NCI-H510A (cell line): ENCODE measurements at places on chromosomes 12 and 14.

GRCh38 chr12:53259891-53260290 lies 8.2 kb upstream of the ESPL1 start:
- no peak for DNase-seq

DNA sequence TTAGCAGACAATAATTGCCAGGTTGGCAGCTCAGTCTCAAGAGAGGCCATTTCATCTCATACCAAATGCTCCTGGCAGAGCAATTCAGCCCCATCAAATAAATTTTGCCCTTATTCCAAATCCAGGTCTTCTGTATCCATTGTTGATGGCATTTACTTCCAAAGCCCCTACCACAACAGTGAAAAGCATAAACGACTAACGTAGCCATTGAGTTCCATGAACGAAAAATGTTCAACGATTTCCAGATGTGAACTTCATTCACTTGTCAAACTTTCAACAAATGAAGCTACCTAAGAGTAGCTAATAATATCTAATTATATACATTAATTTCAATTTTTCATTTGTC lies 3.0 kb upstream of the GCN1 start:
- DNase-seq = no peak

DNA sequence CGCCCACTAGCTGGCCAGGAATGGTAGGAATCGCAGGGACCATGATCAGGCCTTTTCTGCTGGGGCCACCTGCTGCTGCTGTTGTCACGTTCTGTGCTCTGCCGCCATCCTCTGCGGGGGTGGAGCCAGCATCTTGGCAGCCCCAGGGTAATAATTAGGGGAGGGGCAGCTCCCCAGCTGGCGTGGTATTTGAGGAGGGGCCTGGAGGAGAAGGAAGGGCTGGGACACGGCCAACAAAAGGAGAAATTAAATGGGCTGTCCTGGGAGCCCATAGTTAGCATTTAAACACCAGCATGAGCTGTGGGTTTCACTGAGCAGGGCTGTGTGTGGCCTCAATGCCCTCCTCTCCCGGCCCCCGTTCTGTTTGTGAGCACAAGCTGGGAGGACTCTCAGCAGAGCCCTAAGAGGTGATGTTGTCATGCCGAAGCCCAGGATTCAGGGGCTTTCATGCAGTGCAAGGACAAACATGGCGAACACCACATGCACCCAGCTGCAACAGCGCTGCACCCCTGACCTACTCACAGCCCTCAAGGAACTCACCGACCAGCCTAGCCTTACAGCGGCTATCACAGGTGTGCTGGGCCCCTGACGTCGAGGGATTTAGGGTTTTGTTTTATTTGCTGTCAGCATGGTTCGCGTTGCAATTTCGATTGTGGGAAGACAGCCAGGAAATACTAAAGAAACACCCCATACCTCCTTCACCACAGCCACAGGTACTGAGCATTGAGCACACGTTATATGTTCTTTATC lies 324.3 kb downstream of the CACNA1C start:
- no peak for DNase-seq

DNA sequence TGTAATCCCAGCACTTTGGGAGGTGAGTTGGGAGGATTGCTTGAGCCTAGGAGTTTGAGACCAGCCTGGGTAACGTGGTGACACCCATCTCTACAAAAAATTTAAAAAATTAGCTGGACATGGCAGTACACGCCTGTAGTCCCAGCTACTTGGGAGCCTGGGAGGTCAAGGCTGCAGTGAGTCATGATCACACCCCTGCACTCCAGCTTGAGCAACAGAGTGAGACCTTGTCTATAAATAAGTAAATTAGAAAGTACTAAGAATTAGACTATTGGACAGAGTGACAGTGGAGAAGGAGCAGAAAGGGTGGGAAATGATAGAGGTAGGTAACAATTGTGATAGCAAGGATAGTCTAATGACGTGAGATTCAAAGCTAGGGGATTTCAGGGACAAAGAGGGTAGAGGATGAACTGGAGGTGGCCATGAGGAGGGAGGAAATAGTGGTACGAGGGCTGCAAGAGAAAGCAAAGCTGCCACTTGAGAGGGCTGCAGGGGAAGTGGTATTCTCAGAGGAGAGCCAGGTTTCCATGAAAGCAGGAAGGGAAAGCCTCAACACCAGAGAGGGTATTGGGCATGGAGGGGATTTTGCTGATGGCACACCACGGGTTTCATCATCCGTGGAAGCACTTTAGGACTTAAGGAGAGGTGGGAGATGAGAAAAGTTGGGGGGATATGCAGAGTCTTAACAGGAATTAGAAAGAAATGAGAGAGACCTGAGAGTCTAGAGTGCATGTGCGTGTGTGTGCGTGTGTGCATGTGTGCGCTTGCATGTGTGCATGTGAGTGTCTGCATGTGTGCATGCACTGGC lies 85.6 kb downstream of the SYNE2 start:
- DNase-seq = no peak

DNA sequence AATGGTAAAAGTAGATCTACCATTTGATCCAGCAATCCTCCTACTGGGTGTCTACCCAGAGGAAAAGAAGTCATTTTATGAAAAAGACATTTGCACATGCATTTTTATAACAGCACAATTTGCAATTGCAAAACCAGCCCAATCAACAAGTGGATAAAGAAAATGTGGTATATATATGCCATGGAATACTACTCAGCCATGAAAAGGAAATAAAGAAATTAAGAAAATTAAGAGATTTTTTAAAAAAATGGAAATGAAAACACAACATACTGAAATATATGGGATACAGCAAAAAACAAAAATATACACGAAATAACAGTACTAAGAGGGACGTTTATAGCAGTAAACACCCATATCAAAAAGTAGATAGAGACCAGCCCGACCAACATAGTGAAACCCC lies 58.9 kb downstream of the ACSM4 start:
- no peak for DNase-seq

DNA sequence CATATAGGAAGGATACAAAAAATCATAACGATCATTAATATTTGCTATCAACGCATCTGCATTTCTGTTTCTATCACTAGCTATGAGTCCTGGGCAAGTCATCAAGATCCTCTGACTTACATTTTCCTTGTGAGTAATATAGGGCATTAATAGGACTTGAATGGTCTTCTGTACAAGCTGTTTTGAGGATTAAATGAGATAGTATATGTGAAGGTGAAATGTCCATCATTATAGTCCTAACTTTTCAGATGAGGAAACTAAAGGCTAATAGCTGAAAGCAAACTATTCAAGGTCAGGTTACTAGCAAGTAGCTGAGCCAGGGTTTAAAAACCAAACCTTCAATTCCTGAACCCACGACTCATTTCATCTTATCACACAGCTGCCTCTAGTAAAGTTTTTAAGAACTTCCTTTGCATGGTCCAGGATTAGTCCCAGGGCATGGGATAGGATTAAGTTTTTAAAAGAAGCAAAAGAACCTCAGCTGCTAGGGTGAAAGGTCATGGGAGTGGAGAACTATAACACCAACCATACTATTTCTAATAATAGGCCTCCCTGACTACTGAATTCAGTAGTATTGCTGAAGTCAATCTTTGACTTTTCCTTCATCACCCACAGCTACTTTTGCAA lies 101.4 kb upstream of the ADAMTS20 start:
- no peak for DNase-seq

DNA sequence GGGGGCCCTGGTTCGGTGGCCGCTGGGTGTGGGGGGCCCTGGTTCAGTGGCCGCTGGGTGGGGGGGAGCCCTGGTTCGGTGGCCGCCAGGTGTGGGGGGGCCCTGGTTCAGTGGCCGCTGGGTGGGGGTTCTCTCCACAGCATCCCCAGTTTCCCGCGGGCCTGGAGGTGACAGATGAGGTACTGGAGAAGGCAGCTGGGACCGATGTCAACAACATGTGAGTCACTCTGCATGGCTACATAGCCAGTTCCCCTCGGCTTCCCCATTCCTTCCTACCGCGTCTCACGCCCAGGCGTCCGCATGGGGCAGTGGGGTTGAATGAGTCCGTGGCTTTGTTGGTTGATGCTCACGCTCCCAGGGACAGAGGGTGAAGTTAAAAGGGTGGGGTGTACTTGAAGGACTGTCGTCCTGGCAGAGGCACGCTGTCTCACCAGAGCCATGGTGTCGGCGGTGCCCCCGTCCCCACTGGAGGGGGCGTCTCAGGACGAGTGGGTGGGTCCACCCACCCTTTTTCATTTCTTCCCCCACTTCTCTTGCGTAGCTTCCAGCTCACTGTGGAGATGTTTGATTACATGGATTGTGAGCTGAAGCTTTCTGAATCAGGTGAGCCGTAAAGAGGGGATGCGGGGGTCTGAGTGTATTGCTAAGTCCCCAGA lies 15.6 kb downstream of the HIP1R start:
- DNase-seq = no peak

DNA sequence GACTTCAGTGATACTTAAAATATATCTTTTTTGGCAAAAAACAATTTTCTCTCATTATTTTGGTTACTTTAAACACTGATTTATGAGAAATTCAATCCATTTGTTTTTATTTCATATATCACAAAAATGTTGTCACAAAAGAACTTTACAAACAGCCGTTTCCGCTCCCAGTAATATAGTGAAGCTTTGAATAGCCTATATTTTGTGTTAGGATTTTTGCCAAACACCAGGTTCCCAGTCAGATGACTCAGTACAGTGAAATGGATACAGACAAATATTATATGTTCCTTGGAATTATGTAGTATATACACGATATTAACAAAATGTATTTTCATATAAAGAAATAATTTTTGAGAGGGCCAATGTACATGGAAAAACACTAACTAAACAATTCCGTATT lies 411.1 kb downstream of the CCER1 start:
- no peak for DNase-seq

DNA sequence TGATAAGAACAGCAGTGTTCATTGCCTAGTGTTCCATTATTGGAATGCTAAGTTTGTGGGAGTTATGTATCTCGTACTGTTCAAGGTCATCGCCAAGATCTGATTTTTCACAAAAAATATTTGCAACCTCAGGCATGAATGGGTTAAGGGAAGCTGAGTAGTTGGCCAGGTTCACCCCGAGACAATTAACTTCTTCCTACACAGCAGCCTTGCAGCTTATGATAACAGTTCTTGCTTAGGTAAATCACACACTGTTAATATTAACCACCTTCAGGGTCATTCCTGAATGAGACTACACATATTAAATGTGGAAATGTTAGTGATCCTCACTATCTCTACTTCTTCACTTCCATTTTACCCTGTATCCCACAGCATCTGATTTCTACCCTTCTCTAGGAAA lies 18.0 kb downstream of the FKBP11 start:
- DNase-seq = no peak

- DNase-seq = no peak
Measured at GRCh38 chr12:131242741-131243496, 289.2 kb downstream of the ADGRD1 start.

DNA sequence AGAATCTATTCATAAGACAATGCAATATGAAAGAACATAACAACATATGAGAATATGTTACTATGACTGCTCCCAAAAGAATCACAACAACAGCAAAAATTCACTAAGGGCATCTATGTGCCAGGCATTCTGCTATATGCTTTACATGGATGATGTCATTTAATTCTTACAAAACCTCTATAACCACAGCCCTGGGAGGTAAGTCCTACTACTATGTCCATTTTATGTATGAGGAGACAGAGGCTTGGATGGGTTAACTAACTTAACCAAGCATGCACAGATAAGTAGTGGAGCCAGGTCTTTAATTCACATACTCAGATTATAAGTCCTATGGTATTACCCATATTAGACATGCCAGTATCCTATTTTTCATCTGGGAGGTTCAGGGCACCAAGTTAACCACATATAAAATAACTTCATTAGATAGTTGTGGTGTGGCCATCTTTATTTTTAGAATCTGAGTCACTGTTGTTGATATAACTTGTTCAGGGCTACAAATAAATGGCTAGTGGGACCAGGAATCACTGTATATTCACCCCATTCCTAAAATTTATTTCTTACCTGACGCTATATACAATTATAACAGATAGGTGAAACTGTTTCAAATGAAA lies 33.2 kb upstream of the RAD51AP1 start:
- no peak for DNase-seq

- DNase-seq = no peak
Measured at GRCh38 chr12:71865757-71866536, 26.4 kb downstream of the TBC1D15 start.

GRCh38 chr14:96180043-96180874 lies 24.4 kb upstream of the BDKRB2 start:
- DNase-seq = no peak

GRCh38 chr14:102568115-102568614 lies 24.3 kb upstream of the RCOR1 start:
- DNase-seq = no peak

- DNase-seq = no peak
Measured at GRCh38 chr12:63445224-63445880, 222.9 kb downstream of the DPY19L2 start.

DNA sequence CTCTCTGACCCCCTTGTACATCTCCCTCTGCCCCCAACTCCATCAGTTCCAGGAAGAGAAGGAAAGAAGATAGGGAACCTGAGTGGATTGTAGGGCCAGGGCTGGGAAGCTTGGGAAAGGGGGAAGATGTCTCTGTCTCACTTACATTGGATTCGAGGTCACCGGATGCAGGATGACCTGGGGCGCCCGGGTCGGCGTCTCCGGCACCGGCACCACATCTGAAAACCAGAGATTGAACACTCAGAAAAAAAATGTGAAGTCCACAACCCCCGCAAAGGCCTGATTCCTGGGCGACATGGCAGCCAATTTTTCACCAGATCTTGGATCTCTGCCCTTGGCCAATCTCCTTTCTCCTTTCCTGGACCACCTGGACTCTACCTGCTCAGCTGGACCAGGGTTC lies 169.4 kb upstream of the NOS1 start:
- DNase-seq = no peak

DNA sequence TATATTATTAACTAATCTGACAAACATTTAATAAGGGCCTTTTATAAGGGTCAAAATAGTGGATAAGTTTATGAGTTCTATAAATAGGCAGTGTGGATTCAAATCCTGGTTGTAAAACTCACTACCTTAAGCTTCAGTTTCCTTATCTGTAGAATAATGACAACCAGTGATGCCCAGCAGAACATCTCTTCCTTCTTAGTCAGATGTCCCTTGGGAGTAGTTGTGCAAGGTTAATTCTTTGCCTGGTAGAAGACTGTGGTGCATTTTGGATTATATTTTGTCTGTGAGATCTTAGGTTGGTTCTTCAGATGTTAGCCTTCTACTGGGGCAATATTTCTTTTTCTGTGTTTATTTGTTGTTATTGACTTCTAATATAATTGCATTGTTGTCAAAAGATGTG lies 59.5 kb downstream of the ARID2 start:
- DNase-seq = no peak

DNA sequence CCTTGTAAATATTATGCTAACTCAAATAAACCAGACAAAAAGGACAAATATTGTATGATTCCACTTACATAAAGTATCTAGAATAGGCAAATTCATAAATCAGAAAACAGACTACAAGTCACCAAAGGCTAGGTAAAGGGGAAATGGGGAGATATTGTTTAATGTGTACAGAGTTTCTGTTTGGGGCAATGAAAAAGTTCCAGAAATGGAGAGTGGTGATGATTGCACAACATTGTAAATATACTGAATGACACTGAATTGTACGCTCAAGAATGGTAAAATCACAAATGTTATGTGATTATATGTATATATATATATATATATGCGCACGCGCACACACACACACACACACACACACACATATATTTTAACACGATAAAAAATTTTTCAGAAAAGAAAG lies 182.5 kb downstream of the SLC2A13 start:
- no peak for DNase-seq
